ENCODE measurements at places on chromosomes 1 and 21. TPM values are rescaled to one million over a fixed set of nuclear protein-coding genes. Genes with fewer than 3 reads are reported as not detected.

- no peak for DNase-seq
These were observed 12.9 kb downstream of the DPYD start for GRCh38 chr1:97907886-97908285.

- peak; percentile 10 for DNase-seq
These were observed 126.5 kb upstream of the TNFSF4 start for GRCh38 chr1:173333581-173333980.

GRCh38 chr1:231219422-231220401, 21.3 kb upstream of the GNPAT start:
- DNase-seq: no peak

DNA sequence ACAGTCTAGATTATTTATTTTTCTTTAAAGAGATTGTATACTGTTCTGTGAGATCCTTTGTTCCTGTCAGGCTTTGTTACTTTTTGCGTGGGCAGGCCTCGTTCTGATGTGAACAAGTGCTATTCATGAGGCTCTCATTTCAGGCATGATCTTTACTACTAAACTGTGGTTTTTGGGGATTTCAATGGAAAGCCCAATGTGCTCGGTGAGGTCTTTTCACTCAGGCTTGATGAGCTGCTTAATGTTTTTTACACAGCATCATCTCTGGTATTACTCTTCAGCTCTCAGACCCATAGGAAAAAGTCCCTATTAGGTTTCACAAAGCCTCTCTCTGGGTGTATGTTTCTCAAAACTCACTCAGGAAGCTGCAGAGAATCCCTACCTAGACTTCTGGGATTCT, 419.4 kb downstream of the GPATCH2 start:
- no peak for DNase-seq

GRCh38 chr1:229478852-229479251, 29.3 kb downstream of the NUP133 start:
- no peak for DNase-seq

- DNase-seq: no peak
These were observed 99.3 kb downstream of the GLUL start for GRCh38 chr1:182292193-182292741.

- no peak for DNase-seq
These were observed 45.5 kb downstream of the MAN1C1 start for GRCh38 chr1:25662061-25662460.

DNA sequence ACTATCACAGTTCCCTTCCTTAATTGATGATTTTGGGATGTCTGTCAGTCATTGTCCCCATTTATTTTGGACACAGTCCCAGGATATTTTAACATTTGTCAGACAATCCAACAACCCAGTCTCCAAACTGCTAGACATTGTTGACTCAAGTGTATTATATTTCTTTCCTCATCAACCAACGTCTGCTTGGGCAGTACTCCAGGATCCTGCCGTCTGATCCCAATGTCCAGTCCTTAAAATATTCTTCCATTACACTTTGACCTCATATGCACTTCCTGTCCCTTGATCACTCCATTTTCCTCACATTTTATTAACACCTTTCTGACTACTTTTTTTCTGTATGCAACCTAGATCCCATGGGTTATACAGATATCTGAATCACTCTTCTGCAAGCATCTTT, 39.8 kb upstream of the KIAA0040 start:
- no peak for DNase-seq

PLA2G5 gene
- not detected for total RNA-seq

DNA sequence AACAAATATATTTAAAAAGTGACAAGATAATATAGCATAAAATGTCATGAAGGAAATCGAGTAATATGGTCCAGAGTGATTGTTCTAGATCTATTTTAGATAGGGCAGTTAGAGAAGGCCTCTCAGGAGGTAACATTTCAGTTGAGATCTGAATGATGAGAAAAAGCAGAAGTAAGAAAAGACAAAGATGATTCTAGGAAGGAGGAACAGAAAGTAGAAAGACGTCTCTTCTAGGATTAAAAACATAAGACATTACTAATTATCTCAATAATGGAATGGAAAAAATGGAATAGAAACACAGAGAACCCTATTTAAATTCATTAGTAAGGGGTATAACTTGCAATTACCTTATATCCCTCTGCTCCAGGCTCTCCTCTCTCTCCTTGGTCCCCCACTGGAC, 130.0 kb upstream of the ZNHIT6 start:
- no peak for DNase-seq

DNA sequence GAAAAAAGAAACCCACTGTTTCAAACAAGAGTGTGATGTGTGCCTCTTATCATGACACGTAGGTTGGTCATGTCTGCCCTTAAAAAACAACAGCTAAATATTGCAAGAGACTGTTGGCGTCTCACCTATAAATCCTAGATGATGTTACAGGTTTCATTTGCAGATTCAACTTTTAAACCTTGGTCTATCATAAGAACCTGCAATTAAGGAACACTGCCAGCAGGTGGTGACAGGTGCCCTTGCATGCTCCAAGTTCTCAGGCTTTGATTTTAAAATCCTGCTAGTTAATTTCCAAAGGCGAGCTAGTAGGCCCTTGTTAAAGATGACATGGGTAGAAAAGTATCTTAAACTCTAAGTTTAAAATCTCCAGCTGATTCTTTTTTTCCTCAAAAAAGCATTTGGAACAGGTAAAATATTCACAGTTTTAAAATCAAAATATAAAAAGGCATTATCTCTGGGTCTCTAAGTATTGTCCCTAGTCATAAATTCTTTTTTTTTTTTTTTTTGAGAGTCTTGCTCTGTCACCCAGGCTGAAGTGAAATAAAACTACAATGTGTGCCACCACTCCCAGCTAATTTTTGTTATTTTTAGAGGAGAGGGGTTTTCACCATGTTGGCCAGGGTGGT, 39.1 kb downstream of the CLSTN1 start:
- DNase-seq: peak; percentile 85

SDHB gene
- 179 TPM for total RNA-seq

DNA sequence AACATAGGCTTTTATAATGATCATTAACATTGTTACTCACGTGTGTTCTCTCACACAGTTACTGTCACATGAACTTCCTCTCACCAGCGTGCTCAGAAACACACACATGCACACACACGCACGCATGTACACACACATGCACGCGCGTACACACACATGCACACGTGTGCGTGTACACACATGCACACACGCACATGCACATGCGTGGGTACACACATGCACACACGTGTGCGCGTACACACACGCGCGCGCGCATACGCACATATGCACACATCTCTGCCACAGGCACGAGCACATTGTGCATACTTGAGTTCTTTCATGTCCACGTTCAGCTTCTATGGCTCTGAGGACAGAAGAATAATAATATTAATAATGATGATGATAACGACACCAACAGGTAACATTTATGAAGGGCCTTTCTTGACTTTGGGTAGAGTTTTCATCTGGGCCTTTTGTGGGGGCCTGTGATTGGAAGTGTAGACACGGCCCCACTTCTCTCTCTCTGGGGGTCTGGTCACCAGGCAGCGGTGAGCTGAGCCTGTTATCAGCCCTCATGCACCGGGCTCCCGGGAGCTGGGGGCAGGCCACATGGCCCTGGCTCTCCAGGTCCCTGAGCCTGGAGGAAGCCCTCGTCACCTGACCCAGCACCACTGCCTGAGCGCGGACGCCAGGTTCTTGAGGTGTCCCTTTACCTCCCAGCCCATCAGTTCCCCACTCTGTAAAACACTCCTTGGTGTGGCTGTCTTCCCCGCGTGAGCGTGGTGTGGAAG, 7.0 kb downstream of the EPHA8 start:
- no peak for DNase-seq

DNA sequence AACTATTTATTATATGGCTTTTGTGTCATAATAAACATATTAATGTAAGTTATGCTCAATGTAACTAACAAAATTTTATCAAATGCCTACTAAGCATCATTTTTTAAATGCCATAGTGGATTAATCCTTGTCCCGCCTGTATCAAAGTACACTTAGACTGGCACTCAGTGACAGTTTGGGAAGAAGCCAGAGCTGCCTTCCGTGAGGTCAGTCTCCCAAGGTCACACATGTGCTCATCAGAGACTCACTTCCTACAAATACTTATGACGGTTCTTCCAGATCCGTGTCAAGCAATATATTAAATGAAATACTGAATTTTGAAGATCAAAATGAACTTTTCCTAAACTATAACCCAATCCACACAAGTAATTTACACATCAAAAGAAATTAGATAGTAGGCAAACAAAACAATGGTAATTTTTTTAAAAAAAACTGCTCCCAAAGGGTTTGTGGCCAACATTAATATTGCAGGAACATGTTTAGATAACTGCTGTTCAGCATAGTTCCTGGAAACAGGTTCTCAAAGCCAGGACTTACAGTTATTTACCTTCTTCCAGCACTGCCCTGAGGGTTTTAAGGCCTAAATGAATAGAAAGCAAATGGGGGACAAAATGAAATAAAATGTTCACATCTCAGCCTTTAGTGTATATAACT, 27.2 kb downstream of the WLS start:
- no peak for DNase-seq

DNA sequence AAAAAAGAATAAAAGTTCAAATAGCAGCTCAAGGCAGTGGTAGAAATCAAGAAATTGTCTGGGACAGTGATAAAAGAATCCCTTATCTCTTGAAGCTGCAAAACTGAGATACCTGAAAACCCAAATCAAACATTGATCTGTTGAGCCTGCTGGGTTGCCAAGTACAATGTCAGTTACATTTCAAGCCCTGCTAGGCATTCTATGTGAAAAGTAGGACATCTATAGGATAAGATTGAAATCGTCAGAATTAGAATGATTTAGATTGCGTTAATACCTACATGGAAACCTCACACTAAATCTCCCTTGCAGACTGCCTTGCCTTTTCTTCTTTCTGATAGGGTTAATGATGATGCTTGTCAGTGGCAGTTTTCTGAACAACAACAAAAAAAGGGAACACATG, 1684.4 kb upstream of the B3GALT2 start:
- DNase-seq: no peak

DNA sequence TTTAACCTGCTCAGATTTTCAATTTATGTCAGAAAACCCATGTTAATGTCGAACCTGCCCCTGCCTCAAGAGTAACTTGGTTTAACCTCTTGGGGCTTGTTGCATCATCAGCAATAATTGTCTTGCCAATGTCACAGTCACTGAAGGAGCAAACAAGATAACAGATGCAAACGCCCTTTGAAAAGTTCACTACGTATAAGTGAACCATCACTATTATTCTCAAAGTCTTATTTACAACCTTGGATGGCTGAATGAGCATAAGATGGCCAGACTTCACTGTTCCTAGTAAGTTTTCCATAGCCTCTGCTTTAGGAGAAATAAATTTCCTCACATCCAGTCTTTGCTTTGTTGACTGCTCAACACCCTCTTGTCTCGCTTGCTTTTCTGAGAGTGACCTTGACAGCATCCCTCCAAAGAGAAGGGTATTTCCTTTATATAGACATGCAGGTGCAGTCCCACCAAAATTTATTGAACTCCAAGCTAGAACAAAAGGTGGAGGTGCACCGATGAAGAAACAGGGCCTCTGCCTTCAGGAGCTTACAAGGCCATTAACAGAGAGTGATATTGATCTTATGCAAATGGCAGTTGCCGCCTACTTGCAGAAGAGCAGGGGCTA, 749 bp upstream of the LRIG2 start:
- no peak for DNase-seq

DNA sequence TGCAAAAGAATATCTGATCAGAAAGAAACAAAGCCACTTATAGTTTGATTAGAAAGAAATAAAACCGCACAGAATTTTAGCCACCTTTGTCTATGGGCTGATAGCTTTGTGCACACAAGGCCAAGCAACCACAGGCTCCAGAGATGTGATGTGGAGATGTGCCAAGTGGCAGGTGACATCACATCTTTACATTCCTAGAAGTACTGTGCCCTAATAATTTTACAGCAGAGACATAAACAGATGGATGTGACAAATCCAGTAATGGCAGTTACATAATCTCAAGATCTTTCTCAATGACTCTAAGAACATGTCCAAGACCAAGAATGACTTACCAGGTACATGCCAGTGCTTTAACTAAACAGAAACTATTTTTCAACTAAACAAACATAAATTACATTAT, 159.5 kb downstream of the LTN1 start:
- DNase-seq: no peak

HRNR gene
- total RNA-seq: not detected

NUDT4B gene
- total RNA-seq: not detected

DNA sequence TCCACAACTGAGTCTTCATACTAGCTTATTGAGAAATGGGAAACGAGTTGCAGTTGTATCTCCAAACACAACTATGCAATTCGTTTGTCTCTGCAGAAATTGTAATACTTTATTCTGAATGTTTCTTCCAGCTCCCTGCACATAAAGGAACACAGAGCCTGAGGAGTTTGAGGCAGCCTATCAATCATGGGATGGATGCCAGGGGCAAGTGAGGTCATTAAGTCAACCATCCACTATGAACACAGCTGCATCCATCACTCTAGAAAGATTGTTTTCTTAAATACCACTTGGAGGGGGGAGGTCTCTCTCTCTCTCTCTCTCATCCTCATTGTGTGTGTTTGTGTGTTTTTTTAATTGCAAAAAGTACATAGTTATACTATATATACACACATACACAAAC, 2.9 kb upstream of the PSMB2 start:
- DNase-seq: no peak

DNA sequence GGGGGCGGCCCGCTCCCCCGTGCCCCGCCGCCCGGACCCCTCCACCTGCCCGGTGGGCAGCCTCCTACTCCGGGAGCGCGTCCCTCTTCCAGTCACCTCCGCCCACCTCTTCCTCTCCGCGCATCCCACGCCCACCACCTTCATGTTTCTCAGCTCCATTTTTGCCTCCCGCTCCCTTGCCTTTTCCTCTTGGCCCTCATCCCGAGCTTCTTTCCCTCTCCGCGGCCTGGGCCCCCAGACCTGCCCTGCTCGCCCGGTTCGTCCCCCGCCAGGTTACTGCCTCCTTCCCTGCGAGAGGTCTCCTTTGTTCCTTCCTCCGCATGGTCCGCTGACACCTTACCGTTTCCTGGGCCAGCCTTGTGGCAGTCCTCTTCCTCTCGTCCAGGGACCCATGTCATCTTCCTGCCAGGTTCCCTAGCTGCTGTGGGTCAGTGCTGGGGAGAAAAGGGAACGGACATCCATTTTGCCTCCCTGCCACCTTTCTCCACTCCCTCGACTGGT, 563 bp downstream of the QSOX1 start:
- DNase-seq: no peak

GRCh38 chr21:14706712-14707510, 160.8 kb upstream of the SAMSN1 start:
- DNase-seq: no peak

DNA sequence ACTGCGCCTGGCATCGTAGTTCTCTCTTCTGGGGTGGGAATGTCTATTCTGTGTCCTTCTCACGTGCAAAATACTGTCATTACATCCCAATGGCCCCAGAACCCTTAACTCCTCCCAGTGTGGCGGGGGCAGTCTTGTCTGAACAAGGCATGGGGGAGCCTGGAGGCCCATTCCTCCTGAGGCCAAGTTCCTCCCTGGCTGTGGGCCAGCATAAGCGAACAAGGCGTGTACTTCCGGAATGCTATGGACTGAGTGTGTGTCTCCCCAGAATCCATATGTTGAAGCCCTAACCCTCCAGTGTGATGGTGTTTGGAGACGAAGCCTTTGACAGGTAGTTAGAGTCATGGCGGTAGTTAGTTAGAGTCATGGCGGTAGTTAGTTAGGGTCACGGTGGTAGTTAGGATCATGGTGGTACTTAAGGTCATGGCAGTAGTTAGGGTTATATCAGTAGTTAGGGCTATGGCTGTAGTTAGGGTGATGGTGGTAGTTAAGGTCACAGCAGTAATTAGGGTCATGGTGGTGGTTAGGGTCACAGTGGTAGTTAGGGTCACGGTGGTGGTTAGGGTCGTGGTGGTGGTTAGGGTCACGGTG, 71.0 kb downstream of the PRKCZ start:
- DNase-seq: no peak

- no peak for DNase-seq
These were observed 3.7 kb downstream of the PFKL start for GRCh38 chr21:44303490-44303981.

GRCh38 chr21:41924368-41924754, 29.5 kb downstream of the C2CD2 start:
- no peak for DNase-seq
